ENCODE measurements at places on chromosomes 4 and X. TPM values are rescaled to one million over a fixed set of nuclear protein-coding genes. Genes with fewer than 3 reads are reported as not detected.

DNA sequence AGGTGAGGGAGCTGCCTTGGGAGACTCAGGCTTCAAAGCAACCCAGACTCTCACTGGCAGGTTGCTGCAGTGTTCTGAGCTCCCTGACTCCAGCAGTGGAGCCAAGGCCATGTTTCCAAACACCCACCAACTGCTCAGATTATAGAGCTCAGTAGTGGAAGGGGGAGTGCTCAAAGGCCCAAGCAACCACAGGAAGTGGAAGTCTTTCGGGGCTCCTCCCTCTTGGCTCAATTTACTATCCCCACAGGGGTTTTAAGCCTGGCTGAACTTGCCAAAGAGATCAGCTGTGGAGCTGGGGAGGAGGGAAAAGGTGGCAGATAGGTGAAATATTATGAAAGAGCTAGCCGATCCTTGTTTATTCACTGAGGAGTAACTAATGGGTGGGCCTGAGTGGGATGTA is 82.5 kb downstream of the HPRT1 start:
- DNase-seq = no peak
- H3K36me3 ChIP-seq = no peaks in the 10 kb centered on the region
- H3K4me1 ChIP-seq = no peaks in the 10 kb centered on the region
- peaks cover 25% of the 10 kb centered on the region for H3K27me3 ChIP-seq

DNA sequence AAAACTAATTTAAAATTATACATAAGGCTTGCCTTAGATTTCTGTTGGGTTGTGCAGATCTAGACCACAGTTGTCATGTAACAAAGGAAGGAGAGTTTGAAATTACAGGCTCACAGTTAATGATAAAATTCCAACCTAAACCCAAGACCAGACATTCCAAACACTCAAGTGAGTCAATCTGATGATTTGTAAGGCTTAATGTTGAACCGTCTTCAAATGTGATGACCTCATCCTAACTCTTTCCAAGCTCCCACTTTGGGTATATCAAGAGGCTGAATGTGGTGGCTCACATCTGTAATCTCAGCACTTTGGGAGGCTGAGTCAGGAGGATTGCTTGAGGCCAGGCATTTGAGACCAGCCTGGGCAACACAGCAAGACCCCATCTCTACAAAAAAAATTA is 149.2 kb downstream of the TBL1X start:
- no peak overlapping the region for H3K4me3 ChIP-seq
- peaks cover 4% of the 10 kb centered on the region for H3K4me1 ChIP-seq
- DNase-seq = no peak
- no peaks in the 10 kb centered on the region for H3K27me3 ChIP-seq
- H3K27ac ChIP-seq = no peak overlapping the region

- H3K27me3 ChIP-seq = no peaks in the 10 kb centered on the region
- peaks cover 63% of the 10 kb centered on the region for H3K4me1 ChIP-seq
- peak overlapping the region; percentile 92 for H3K27ac ChIP-seq
- H3K36me3 ChIP-seq = peaks cover 53% of the 10 kb centered on the region
- peak; percentile 17 for DNase-seq
These were observed 88.5 kb downstream of the HADH start for GRCh38 chr4:108078024-108078733.

- no peak overlapping the region for H3K4me3 ChIP-seq
- H3K4me1 ChIP-seq = no peaks in the 10 kb centered on the region
- DNase-seq = no peak
- H3K27ac ChIP-seq = no peak overlapping the region
- H3K27me3 ChIP-seq = no peaks in the 10 kb centered on the region
These were observed 1086.7 kb downstream of the STIM2 start for GRCh38 chr4:27947302-27947701.

GRCh38 chrX:14295426-14295825 is 233.9 kb upstream of the GLRA2 start:
- H3K27ac ChIP-seq = no peak overlapping the region
- DNase-seq = no peak
- no peaks in the 10 kb centered on the region for H3K36me3 ChIP-seq
- no peaks in the 10 kb centered on the region for H3K27me3 ChIP-seq
- H3K4me3 ChIP-seq = no peak overlapping the region

DNA sequence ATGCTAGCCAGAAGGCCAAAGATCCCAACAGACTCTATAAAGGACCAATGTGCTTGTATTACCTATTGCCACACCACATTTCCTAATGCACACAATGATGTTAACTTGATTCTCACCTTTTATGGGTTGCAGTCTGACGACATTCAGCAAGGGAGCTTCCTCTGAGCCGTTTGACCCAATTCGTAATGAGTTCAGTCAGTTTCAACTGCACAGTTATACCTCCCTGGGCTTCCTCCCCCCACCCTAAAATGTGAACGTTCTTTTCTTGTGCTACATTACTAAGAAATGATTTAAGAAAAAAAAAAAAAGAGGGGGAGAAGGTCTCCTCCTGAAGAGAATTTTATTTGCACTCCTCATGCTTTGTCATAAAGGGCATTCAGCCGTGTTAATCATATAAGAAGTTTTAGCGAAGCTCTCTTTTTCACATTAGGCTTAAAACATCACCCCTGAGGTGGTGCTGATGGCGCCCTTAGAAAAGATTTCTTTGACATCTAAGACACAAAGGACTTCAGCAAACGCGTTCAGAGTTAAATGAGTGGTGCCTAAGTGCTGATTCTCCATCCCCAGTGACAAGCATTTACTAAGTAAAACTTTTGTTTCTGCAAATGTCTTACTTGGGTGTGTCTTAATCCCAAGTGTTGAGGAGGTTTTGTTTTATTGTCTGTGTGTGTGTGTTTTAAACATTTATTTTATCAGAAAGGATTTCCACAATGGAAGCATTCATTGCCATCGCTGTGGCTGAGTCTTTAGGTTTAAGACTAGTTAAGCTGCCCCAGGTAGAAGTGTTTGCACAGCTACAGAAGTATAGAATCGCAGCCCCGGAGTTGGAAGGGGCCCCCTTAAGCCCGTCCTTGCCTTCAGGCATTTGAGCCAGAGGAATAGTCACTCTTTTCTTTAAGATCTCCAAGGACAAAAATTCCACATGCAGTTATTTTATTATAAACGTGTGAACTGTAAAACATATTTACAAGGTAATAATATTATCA is 15.2 kb upstream of the GPC3 start:
- DNase-seq = no peak
- no peaks in the 10 kb centered on the region for H3K36me3 ChIP-seq
- H3K4me3 ChIP-seq = no peak overlapping the region
- H3K4me1 ChIP-seq = no peaks in the 10 kb centered on the region

- DNase-seq = no peak
- H3K27ac ChIP-seq = no peak overlapping the region
- no peaks in the 10 kb centered on the region for H3K36me3 ChIP-seq
These were observed 451.3 kb downstream of the TLL1 start for GRCh38 chr4:166324321-166324720.

GRCh38 chr4:2866160-2866861 is 22.7 kb downstream of the ADD1 start:
- DNase-seq = no peak
- peaks cover 69% of the 10 kb centered on the region for H3K4me1 ChIP-seq
- H3K36me3 ChIP-seq = no peaks in the 10 kb centered on the region
- H3K27ac ChIP-seq = no peak overlapping the region
- H3K27me3 ChIP-seq = no peaks in the 10 kb centered on the region

DNA sequence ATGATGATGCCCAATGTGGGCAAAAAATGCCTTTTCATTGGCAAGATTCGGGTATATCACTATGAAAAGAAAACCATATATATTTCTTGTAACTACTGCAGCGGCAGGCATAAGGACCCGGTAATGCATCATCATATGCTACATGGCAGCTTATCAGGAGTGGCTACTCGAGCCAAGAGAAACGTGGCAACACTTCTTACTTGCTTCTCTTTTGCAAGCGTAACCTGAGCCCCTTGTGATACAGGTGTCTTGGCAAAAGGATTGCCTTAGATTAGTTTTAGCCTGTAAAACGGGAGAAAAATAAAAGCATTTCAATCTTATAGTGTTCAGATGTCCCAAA is 280.3 kb downstream of the SPRY1 start:
- H3K4me1 ChIP-seq = peaks cover 14% of the 10 kb centered on the region
- no peak overlapping the region for H3K4me3 ChIP-seq
- no peak for DNase-seq
- H3K27ac ChIP-seq = no peak overlapping the region

DNA sequence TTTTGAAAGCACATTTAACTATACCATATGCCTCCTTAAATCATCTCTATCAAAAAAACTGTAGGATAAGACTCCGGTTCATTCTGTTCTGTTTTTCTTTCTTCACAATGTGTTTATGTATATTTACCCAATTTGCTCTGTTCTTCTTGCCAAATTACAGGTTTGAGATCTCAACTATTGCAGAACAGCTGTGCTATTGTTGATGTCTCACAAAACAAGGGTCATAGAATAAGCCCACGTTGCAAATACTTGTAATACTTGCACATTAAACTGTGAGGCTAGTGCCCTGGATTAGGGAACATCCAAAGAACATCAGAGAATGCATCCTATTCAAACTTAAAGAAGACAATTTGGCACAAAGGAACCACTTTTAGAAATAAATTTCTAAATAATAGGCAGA is 45.4 kb downstream of the ANTXR2 start:
- H3K27me3 ChIP-seq = no peaks in the 10 kb centered on the region
- DNase-seq = no peak
- no peak overlapping the region for H3K27ac ChIP-seq
- H3K4me1 ChIP-seq = peaks cover 17% of the 10 kb centered on the region

- no peak for DNase-seq
- H3K4me1 ChIP-seq = peaks cover 12% of the 10 kb centered on the region
- H3K27ac ChIP-seq = no peak overlapping the region
- no peaks in the 10 kb centered on the region for H3K27me3 ChIP-seq
- peaks cover 11% of the 10 kb centered on the region for H3K36me3 ChIP-seq
These were observed 15.9 kb downstream of the HMGB2 start for GRCh38 chr4:173318240-173318639.

GRCh38 chrX:153725832-153726285 is 1.2 kb downstream of the ABCD1 start:
- no peak for DNase-seq
- no peak overlapping the region for H3K27ac ChIP-seq
- H3K36me3 ChIP-seq = peaks cover 14% of the 10 kb centered on the region

- no peaks in the 10 kb centered on the region for H3K27me3 ChIP-seq
- no peak overlapping the region for H3K4me3 ChIP-seq
- DNase-seq = peak; percentile 17
These were observed 120.4 kb downstream of the CT47B1 start for GRCh38 chrX:120755066-120755846.

The PDGFRA gene
- total RNA-seq = not detected

- no peaks in the 10 kb centered on the region for H3K27me3 ChIP-seq
- no peak for DNase-seq
- no peak overlapping the region for H3K4me3 ChIP-seq
These were observed 585.7 kb downstream of the IL15 start for GRCh38 chr4:142222127-142222526.
